ENCODE measurements at places on chromosomes 5 and 9.

DNA sequence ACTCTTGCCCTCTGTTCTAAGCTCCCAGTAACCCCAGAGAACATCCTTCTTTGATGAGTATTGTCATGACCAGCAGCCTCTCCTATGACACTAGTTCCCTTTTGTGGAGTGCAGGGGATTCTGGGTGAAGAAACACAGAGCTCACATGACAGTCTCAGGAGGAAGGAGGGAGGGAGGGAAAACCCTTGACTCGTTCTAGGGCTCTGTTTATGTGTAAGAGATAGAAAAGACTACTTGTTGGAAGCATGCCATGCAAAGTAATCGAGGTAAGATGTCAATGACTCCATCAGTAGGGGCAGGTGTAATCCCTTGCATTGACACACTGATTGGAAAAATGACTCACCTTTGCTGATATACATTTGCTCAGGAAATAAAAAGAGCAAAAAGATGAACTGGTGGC lies 190.2 kb upstream of the ELL2 start:
- DNase-seq, result no peak

GRCh38 chr5:38166832-38167231 lies 91.5 kb upstream of the EGFLAM start:
- DNase-seq, result no peak

DNA sequence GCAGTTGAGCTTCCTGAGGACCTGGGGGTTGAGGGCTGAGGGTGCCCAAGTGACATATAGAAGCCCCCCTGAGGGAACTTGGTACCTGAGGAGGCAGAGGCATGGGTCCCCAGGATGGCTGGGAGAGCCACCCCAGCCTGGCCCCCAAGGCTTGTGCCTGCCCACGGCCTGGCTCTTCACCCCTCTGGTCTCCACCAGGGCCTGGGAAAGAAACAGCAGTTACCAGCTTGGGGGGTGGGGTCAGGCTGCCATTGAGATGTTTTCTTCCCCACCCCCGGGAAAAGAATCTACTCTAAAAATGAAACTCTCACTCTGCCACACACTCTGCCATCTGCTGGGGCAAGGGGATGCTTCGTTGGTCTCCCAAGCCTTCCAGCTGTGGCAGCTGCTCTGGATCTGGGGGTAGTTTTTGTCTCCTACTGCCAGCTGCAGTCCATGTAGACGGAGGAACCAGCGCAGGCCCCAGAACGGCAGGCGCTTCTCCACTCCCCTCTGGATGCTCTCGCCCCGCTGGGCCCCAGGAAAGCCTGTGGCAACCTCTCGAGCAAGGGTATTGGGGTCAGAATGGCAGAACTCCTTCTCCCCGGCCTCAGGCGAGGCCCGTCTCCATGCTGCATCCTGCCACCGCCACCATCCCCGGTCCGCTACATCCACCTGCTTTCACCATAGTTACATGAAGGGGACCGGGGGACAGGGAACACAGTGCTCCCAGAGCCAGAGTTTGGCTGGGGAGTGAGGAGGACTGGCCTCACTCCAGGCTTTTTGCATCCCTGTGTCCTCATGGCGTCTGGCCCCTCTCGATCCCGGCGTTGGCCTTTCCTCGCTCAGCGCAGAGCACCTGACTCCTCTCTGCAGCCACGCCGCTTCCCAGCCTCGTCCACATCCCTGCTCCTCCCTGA lies 123.5 kb downstream of the DAB2IP start:
- no peak for DNase-seq

GRCh38 chr5:132777209-132778069 lies at the start of gene SEPTIN8:
Gene SEPTIN8, minus strand, starts transcription at chr5:132777239. Its CDS starts 102 bp downstream, at chr5:132777137.
- DNase-seq, result peak; percentile 23

GRCh38 chr9:134396258-134396742 lies 70.0 kb downstream of the RXRA start:
- DNase-seq, result no peak

DNA sequence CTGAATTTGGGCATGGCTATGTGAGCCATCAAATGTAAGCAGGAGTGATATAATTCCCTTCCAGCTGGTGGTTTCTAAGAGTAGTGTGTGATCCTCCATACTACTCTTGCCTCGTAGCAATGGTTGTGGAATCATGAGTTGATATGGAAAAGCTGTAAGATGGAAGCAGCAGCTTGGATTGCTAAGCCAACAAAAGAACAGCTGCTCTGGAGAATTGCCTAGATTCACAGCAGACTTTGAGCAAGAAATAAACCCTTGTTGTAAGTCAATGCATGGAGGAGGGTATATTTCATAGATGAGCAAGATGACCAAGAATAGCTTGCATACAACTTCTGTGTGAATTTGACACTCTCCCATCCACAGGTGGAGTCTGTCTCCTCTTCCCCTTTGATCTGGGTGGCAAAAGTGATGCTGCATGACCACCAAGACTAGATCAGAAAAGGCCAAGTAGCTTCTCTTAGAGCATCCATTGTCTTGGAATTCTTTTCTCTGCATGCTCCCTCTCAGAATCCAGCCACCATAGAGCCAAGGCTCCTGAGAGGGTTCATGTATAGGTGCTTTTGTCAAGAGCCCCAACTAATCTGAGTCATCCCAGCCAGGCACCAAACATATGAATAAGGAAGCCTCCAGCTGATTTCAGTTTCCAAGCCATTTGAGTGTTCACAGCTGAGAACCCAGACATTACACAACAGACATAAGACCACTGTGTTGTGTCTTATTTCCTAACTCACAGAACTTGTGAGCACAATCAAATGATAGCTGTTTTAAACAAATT lies 79.0 kb downstream of the PRLR start:
- DNase-seq, result no peak

DNA sequence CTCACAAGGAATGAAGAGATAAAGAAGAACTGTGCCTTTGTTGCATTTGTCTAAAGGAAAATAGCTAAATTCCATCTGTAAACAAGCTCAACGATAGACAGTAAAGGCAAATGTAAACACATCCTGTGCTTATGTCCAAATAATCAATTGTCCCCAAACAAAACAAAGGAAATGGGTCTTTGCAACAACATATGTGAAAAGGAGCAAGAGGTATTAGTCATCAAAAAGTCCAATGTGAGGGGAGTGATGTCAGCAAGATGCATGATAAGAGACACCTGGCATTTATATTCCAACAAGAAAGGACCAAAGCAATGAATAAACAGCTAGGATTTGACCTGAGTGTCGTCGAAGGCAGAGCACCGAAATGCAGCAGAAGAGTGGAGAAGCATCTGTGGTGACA lies 209.1 kb downstream of the ASTN2 start:
- DNase-seq, result no peak

GRCh38 chr9:84261070-84261746 lies 79.3 kb downstream of the SLC28A3 start:
- DNase-seq, result no peak

GRCh38 chr9:30362373-30362772 lies 2022.1 kb upstream of the ACO1 start:
- DNase-seq, result no peak

- DNase-seq, result no peak
Measured at GRCh38 chr5:132000241-132000490, 11.3 kb downstream of the ACSL6 start.

GRCh38 chr9:7976167-7976755 lies 176.7 kb upstream of the DMAC1 start:
- no peak for DNase-seq

DNA sequence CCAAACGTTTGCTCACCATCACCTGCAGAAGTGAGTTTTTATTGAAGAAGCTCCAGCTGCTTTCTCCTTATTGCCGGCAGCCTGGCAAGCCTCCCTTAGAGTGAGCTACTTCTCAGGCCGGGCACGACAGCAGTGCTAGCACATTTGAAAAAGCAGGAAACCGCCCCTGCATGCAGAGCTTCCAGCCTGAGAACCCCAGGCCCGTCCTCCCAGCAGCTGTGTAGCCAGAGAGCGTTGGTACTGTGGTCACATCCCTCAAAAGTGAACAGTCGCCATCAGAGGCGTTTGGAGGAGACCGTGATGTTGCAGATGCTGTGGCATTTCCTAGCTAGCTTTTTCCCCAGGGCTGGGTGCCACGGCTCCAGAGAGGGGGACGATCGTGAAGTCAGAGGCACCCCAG lies 23.5 kb downstream of the SLC25A25 start:
- no peak for DNase-seq

DNA sequence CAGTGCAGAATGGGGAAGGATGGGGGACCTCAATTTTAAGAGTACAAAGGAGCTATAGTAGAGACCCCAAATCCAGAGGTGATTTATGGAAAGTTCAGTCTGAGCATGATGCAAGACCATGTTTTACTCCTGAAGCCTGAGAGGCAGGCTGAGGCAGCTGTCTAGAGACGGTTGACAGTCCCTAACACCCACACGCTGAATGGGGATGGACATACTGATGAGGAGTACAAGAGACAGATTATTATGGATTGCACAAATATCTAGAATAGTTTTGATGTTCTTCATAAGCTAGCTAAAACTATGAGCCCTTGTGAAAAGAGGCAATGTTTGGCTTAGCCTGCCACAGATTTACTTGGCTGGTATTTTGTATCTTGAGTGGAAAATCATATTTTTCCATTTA lies 64.5 kb downstream of the PRR16 start:
- no peak for DNase-seq

- DNase-seq, result no peak
Measured at GRCh38 chr5:53936481-53937352, 373.7 kb downstream of the ARL15 start.

- no peak for DNase-seq
Measured at GRCh38 chr9:87543251-87543650, 45.6 kb downstream of the DAPK1 start.

DNA sequence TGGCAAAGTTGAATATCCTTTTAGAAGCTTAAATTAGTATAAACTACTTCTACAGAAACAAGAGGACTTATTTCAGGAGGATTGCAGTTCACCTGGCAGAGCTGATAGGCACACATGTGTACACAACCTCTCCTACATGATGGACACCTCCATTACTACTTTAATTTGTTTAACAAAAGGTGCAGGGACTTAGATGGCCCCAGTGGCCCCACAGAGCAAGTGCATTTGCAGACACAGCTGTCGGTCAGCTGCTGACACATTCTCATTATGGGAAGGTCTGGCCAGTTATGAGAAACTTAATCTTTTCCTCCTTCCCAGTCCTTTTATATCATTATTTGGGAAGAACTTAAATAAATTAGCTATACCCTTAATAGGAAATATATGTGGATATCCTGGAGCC lies 28.3 kb downstream of the TDRD7 start:
- no peak for DNase-seq

GRCh38 chr9:107705521-107705920 lies 216.0 kb upstream of the KLF4 start:
- no peak for DNase-seq

GRCh38 chr5:65861830-65862241 lies 64.5 kb upstream of the ERBIN start:
- no peak for DNase-seq

DNA sequence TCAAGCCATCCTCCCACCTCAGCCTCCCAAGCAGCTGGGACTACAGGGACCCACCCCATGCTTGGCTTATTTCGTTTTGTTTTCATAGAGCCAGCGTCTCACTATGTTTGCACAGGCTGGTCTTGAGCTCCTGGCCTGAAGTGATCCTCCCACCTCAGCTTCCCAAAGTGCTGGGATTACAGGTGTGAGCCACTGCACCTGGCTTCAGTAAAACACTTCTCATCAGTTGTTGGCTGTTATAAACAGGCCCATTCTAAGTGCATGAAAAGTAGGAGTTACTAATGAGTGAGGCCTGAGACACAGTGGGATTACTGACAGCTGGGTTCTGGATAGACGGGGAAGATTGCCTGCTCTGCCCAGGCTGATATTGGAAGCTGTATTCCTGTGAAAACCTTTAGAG lies 3.5 kb downstream of the CRB2 start:
- DNase-seq, result no peak

GRCh38 chr9:126347911-126348760 lies 21.5 kb downstream of the MVB12B start:
- DNase-seq, result no peak

DNA sequence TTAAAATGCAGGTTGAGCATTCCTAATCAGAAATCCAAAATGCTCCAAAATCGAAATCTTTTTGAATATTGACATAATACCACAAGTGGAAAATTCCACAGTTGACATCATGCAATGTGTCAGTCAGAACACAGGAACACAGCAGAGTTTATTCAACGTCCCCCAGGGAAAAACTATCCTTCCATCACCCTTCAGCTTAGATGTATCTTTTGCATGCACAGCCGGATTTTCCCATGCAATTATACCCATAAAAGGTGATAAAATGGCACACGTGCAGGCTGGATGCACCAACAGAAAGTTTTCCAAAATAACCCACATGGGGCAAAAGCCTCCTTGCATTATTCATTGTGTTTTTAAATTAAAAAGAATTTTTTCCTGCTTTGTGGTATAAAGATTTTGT lies 71.2 kb downstream of the RAB24 start:
- no peak for DNase-seq

DNA sequence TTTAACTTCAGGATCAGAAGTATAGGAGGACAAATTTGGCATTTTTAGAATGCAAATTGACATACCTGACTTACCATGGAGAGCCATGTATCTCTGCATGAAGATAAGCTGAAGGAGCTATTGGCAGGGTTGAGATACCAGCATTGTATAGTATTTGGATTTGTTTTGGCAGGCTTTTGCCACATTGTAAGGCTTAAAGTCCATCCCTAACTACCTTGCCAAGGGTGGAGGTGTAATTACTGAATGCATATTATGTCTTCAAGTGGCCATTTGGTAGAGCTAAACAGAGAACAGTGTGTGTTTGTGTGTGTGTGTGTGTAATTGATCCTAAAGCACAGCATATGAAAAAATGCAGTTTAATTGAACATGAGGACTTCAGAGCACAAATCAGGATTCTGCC lies 324.7 kb downstream of the FAM170A start:
- DNase-seq, result no peak

DNA sequence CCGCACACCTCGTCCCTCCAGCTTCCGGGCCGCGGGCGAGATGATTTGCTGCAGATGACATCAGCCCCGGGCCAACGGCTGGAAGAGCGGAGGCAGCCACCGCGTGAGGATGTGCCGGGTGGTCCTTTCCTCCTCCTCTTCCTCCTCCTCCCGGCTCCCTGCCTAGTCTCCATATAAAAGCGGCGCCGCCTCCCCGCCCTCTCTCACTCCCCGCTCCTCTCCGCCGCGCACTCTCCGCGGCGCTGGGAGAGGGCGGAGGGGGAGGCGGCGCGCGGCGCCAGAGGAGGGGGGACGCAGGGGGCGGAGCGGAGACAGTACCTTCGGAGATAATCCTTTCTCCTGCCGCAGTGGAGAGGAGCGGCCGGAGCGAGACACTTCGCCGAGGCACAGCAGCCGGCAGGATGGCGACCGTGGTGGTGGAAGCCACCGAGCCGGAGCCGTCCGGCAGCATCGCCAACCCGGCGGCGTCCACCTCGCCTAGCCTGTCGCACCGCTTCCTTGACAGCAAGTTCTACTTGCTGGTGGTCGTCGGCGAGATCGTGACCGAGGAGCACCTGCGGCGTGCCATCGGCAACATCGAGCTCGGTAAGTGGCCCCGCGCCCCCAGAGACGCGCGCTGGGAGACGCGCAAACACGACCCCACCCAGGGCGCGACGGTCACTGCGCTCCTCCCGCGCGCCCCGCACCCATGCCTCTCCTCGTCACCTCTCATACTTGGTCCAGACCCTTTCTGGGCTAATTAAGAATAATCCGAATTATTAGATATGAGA lies at the start of gene MAP1B:
MAP1B (plus strand) TSS at position 345 of the 770 bp plus-strand sequence; CDS start at position 402, 57 bp downstream.
- no peak for DNase-seq

- DNase-seq, result no peak
Measured at GRCh38 chr9:92968081-92968480, 20.8 kb downstream of the FGD3 start.

- DNase-seq, result no peak
Measured at GRCh38 chr5:159533197-159533596, 202.9 kb upstream of the IL12B start.

- DNase-seq, result no peak
Measured at GRCh38 chr9:104765138-104765537, 1.2 kb downstream of the NIPSNAP3B start.

Measured in stimulated activated CD4-positive, alpha-beta T cell treated with anti-CD3 and anti-CD28 coated beads, TNF-alpha, amount 100 ng/mL, for 1 hour (primary cell).